ENCODE measurements at places on chromosomes 12 and 14.

DNA sequence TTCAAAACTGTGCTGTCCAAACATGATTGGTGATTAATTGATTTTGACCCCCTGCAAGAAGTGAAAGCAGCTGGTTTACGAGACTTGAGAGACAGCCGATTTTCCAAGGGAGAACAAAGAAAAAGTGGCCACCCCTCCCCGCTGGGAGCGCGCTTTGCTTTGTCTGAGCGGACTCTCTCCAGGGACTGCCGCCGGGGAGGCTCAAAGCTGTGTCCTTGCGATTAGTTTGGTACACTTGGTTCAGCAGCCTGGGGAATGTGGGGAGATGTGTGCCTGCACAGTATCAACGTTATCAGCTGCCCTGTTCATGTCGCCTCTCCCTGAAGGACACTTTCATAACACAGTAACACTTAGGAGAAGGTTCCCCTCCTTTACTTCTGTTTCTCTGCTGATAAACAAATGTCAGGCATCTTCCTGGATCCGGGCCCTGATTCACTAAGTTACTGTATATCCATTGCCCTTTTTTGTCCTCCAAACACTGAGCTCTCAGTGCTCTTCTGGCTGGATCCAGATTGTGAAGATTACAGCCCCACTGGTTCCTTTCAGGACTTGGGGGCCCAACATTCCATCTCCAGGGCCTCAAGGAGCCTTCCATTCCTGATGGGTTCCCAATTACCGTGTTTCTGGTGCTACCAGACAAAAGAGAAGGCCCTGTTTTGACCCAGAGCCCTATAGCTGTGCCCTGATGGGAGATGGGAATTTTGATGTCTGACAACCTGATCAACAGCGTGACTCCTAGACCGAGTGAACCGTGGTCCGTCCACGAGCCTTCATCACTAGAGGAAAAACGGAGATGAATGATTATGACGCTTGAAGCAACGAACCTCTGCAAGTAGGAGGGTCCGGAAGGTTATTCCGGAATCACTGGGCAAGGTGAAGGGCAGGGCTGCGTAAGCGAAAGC is 31.7 kb upstream of the TUBA1C start:
- peak; percentile 53 for DNase-seq

- no peak for DNase-seq
Observed at GRCh38 chr12:14157088-14157747, 175.8 kb upstream of the GRIN2B start.

DNA sequence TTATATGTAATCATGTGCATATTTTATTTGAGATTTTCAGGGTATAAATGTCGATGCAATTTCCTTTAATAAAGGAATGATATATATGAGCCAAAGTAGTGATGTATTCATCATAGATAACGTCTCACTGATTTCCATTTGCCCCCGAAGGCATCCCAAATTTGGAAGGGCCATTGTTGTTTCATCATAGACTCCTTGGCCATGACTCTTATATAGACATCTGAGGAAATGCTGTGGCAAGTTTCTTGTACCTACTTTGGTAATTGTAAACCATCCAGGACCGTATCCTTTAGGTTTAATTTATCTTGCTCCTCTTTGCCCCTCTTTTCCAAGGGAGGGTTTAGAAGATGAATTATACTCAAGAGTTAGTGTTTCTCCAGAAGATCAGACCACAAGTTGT is 84.7 kb downstream of the SAMD4A start:
- DNase-seq: no peak

- no peak for DNase-seq
Observed at GRCh38 chr14:85531141-85531586, 1.2 kb downstream of the FLRT2 start.

DNA sequence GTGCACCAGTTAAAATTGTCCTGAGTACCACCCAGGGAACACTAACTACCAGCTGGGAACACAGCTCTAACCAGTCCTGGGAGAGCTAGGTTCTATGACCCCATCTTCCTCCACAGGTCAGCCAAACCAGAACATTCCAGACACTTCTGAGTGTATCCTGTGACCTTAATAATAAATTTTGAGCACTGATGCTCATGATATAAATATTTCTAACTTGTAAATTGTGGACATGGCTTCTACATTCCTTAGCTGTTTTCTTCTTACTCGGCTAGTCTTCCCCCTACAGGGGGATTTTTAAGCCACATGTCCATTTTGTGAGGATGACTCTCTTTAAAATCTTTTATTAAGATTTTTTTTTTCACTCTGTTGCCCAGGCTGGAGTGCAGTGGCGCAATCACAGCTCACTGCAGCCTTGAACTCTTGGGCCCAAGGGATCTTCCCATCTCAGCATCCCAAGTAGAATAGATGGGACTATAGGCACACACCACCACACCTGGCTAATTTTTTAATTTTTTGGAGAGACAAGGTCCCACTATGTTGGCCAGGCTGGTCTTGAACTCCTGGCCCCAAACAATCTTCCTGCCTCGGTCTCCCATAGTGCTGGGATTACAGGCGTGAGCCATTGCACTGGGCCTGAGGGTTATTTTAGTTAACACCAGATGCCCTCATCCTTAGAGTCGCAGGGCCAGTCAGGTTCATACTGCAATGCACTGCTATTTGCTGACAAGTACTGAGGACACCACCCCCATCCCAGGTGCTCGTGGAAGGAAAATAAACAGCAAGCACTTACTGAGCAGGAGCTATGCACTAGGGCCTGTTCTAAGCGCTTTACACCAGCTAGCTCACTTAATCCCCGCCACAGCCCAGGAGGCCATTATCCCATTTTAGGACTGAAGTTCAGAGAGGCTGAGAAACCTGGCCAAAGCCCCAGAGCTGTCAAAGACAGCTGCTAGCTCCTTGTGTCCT is 142.6 kb upstream of the NCOR2 start:
- DNase-seq: no peak

GRCh38 chr12:114687802-114688201 is 3.8 kb upstream of the TBX3 start:
- no peak for DNase-seq

DNA sequence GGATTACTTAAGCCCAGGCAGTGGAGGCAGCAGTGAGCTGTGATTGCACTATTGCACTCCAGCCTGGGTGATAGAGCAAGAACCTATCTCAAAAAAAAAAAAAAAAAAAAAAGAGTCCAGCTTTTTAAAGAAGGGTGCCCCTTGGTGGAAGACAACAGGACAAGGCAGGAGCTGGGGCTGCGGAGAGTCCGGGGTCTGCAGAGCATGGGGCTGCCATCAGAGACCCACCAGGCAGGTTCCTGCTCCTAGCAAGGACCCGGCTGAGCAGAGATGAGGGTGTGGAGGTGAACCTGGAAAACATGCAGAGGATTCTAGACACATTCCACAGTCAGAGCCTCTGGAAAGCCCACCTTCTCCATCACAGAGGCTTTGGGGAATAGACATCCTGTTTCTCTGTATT is 21.0 kb upstream of the CIPC start:
- DNase-seq: no peak

DNA sequence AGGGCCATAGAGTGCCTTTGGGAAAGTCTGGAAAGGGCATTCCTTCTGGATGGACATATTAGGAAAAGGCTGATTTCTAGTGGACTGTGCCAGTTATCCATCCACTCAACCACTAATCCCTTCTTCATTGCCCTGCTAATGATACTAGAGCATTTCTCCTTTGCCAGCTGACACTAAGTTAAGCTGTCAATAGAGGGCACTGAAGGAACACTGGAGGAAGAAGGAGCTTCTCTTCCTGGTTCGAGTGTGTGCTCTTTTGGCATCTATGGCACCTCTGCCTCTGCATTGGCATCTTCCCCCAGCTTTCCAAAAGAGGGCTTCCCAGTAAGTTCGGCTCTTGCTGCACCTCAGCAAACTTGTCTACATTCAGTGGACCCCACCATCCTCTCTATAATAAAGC is 165.4 kb downstream of the DERA start:
- DNase-seq: peak; percentile 33

DNA sequence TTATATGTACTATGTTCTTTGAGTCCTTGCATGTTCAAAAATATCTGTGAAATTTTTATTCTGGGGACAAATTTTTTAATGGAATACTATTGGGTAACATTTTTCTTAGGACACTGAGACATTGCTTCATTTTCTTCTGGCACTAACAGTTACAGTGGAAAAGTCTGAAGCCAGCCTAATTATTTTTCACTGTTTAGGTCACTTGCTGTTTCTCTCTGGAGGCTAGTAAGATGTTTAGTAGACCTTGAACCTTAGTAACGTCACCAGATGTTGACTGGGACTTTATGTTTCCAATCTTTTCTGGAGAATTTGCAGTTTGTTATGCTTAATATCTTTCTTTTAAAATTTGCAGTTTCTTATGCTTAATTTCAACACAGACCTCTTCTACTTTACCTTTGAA is 12.3 kb upstream of the EPYC start:
- DNase-seq: no peak

GRCh38 chr12:68042212-68042699 is 53.0 kb downstream of the IFNG-AS1 start:
- no peak for DNase-seq

DNA sequence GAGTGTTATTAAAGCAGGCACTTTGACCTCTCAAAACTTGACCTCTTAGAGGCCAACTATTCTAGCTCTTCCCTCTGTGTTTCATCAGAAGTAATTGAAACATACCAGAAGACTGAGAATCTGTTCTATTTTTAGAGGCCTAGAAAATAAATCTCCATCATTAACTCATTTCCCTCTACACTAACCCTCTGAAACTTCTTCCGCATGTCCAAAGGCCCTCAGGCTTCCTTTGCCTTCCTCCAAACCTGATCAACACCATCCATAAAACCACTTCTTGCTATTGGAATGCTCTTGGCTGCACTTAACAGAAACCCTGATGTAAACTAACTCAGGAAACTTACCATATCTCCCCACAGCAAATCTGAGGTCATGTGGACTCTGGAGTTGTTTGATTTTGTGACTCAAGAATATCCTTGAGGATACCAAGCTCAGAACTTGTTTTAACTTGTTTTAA is 196.4 kb downstream of the RPAP3 start:
- no peak for DNase-seq

GRCh38 chr14:100666403-100666802 is 60.3 kb upstream of the DLK1 start:
- DNase-seq: no peak

- no peak for DNase-seq
Observed at GRCh38 chr12:77847680-77848431, 17.2 kb downstream of the NAV3 start.

- no peak for DNase-seq
Observed at GRCh38 chr12:2358986-2359658, 306.3 kb downstream of the CACNA1C start.

DNA sequence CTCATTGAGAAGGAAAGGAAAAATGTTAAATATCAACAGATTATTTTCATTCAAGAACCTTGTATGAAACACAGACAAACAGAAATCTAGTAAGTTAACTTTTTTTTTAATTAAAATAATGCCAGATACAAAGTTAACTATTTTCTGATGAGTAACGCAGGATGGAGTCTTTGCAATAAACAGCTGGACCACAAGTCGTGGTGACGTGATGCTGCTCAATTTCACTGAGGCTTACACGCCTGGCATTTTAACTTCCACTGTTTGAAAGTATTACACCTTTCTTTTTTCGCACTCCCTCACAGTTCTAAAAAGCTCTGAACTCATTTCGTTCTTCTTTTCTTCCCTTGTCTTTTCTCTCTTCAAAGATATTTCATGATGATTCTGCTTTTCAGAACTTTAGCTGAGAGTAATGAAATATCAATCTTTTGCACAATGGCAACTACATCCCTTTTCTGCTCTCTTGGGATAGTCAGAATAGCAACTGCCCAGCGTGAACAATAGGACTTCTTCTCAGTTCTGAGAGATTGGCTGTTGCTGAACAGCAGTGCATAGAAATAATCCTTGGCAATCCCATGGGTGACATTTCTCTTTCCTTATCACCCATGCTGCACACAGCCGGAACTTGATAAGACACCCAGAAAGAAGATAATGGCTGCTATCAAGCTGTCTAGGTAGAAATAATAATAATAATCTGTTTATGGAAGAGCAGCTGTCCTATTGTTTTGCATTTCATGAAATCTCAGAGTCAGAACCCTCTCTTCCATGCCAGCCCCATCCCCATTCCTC is 160.5 kb downstream of the BTG1 start:
- DNase-seq: no peak

GRCh38 chr12:23671881-23672280 is 277.6 kb downstream of the SOX5 start:
- DNase-seq: peak; percentile 87

- DNase-seq: no peak
Observed at GRCh38 chr12:46609674-46610073, 216.1 kb downstream of the SLC38A4 start.

GRCh38 chr14:55832974-55833373 is 253.0 kb downstream of the KTN1 start:
- DNase-seq: no peak

GRCh38 chr12:1716911-1717310 is 26.0 kb downstream of the ADIPOR2 start:
- no peak for DNase-seq

DNA sequence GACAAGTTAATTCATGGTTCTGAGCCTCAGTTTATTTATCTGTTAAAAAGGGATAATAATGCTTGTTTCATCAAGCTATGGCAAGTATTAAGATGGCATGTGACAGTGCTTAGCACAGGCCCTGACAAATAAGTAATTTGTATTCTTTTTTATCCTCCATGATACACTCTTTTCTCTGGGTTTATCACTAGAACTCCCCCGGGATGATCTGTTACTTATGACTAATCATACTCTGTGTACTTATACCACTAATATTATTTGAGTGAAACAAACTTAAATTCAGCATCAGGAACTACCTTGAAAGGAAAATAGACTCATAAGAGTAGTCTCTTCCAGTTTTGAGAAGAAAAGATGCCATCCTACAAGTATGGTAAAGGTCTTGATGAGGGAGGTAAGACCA is 283.8 kb downstream of the PAWR start:
- no peak for DNase-seq

DNA sequence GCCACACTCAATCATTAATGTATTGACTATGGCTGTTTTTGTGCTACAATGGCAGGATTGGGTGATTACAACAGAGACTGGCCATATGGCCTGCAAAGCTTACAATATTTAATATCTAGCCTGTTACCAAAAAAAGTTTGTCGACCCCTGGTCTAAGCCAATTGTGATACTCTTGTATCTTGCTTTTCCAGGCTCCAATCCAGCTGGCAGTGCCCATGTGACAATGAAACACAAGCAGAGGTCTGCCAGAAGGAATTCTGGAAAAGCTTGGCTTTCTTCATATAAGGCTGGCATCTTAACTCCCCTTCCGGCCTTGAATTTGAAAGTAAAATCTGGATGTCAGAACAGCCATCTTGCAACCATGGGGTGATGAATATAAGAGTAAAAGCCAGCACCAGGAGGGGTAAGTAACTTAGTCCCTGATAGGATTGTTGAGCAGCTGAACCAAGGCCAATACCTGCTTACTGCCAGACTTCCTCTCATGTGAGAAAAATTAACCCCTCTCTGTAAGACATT is 458.7 kb downstream of the TMTC2 start:
- peak; percentile 98 for DNase-seq

- no peak for DNase-seq
Observed at GRCh38 chr12:61999311-61999710, 260.9 kb upstream of the USP15 start.
